ENCODE measurements at places on chromosomes 1 and 21.
A peak's percentile ranks its signal among the peaks of the same experiment; 100 is the strongest.

DNA sequence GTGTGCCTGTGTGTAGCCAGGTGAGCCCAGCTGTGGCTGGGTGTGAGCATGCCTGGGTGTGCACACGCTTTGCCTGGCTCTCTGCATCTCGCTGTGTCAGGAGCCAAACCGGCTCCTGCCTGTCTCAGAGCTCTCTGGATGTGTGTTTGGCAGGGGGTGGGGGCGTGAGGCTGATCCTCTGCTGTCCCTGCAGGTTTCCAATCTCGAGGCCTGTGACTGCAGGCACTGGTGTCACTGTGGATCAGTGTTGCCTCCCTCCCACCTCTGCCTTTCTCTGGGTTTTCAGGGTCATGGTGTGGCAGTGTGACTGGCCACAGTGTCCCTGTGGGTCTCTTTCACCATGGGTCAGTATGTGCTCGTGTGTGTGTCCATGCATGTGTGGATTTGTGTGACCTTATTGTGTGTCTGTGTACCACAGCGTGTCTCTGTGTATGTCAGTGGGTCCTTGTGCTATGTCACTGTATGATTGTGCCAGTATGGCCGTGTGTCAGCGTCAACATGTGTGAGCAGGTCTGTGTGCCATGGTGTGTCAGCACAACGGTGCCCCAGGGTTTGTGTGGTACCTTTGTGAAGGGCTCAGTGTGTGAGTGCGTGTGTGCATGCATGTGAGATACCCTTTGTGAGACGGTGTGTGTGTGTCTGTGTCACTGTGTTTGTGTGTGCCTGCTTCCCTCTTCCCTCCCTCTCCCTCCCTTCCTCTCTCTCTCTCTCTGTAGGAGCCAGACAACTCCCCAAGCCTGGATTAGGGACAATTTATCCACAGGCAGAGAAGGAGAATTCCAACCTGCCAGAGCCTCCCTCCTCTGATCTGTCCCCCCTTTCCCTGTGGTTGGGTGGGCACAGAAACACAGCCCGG is 43.4 kb downstream of the AHDC1 start:
- DNase-seq, result no peak

GRCh38 chr1:234702342-234703000 is 92.5 kb upstream of the IRF2BP2 start:
- DNase-seq, result no peak

DNA sequence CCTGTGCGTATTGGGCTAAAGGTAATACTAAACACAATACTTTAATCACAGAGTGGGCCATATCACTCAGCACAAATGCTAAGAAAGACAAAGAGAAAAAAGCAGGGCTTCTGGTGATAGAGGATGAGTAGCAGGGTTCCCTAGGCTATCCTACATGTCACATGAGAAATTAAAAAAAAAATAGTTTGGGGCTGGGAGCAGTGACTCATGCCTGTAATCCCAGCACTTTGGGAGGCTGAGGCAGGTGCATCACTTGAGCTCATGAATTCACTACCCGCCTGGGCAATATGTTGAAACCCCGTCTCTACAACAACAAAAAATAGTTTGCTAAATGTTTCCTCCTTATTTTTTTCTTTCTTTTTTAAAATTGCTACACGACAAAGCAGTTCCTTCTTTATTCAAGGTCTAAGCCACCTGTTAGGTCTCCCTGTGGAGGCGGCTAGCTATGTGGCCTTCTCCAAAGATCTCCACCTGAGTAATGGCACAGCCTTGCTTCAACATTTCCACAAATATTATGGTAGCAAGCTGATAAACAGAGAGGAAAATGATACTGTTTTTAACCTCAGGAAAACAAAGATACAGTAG is 1.5 kb downstream of the ENSA start:
- no peak for DNase-seq

GRCh38 chr1:111920221-111921024 is 69.0 kb downstream of the KCND3 start:
- peak; percentile 35 for DNase-seq

All from A549 (cell line).